ENCODE measurements at places on chromosomes 1 and 21.

GRCh38 chr1:160256396-160257046 is 5.8 kb downstream of the DCAF8 start:
- DNase-seq = no peak

GRCh38 chr21:29849735-29850176 is 90.0 kb downstream of the GRIK1 start:
- peak; percentile 8 for DNase-seq

- no peak for DNase-seq
These were observed 187.3 kb downstream of the VAV3 start for GRCh38 chr1:107777664-107778047.

DNA sequence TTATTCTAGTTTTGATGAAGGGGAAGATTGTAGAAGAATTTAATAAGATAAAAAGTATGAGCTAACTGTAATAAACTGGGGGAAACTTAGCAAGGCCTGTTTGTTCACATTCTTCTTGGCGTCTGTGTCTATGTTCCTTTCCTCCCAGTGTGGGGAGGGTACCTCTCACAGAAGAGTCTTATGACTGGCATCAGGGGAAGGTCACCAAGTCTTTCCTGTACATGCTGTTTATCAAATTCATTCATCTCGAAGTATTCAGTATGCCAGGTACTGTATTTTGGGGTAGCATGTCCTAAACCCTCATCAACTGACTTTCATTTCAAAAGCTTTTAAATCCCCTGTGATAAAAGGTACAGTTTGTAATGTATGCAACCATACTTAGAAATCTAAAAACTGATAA is 78.4 kb downstream of the HS2ST1 start:
- DNase-seq = no peak

DNA sequence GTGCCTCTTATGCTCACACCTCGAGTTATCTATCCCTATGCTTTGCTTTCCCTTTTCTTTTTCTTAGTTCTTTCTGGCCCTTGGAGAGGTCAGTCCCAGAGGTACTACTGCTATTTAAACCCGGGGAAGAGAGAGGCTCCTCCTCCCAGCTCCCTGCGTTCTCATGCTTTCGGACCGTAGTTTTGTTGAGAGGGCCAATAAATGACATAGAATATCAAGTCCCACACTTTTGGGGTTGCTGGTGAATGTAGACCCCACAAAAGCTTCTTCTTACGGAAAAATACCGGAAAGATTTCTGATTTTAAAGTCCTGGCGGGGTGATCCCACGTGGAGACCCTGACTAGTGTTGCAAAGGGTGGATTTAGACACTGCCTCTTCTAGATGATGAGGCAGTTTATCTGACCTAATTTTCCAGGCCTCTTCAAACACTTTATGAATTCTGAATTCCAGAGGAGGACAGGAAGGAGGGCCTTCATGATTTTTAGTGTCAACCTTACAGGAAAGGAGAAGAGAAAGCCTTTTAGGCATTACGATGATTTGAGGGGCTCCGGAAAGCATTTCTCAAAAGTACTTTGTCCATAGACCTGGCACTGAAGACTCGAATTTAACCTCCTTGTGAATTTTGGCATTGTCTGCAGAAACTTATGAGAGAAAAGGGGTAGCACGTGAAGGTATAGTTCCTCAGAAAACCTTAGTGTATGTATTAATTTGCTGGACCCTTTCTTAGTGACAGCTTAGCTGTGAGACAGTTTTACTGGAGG is 694 bp downstream of the TMEM167B start:
- DNase-seq = no peak
